Stimulated activated CD8-positive, alpha-beta memory T cell treated with anti-CD3 and anti-CD28 coated beads, Interleukin-15, amount 100 ng/mL, for 1 hour (primary cell): ENCODE measurements at places on chromosomes 6 and 20.

GRCh38 chr6:22221630-22222029, 75.2 kb downstream of the PRL start:
- DNase-seq: no peak

DNA sequence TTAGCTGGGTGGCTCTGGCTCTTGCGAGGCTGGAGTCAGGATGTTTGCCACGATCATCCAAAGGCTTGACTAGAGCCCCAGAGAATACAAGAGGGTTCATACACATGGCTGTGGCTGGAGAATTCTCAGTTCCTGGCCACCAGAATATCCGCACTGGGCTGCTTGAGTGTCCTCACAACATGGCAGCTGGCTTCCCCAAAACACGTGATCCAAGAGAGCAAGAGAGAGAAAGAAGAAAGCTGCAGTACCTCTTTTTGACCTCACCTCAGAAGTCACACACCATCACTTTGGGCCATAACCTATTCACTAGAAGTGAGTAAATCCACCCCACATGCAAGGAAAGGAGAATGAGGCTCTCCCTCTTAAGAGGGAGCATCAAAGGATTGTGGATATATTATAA, 21.5 kb upstream of the BPIFB1 start:
- no peak for DNase-seq

DNA sequence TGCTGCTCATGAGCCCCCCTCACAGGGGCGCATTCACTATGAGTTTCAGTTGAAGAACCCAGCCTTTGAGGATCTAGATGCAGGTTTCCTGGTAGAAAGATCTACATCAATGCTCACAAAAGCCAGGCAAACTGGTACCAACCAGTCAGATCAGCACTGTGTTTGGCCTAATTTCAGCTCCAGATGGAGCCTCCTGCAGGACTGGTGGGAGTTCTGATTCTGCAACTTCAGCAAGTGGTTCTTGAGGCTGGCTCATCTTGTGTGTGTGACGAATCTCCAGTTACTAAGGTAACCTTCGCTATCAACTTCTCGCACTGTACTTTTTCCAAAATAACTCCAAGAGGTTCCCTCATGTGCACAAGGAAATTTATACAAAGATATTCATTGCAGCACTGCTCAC, 118.8 kb downstream of the ZMYND8 start:
- no peak for DNase-seq

GRCh38 chr20:31859266-31859997, 10.9 kb downstream of the DUSP15 start:
- DNase-seq: no peak

DNA sequence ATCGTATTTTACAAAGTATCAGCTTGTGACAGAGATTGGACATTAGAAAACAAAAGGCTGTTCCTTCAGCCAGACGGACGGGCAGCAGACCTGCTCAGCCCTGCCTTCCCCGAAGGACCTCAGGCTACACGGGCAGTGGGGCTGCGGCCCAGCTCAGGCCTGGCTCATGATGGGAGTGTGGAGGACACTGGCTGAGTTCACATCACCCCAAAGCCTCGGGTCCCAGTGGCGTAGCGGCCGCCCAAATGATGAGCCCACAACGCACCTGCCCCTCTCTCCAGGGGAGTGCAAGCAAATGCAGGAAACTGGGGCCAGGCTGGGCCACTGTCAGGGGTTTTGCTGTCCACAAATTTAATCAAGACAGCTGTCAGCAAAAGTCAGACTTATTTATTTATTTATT, 356.8 kb downstream of the TAF4 start:
- DNase-seq: no peak

GRCh38 chr20:59222253-59223181, 58.9 kb downstream of the ZNF831 start:
- peak; percentile 61 for DNase-seq

GRCh38 chr20:26276554-26277210, 580.0 kb upstream of the ZNF337 start:
- no peak for DNase-seq

GRCh38 chr6:118283766-118284165, 264.3 kb upstream of the PLN start:
- no peak for DNase-seq

- no peak for DNase-seq
These were observed 100.6 kb downstream of the MAP3K4 start for GRCh38 chr6:161091972-161092701.

- no peak for DNase-seq
These were observed 82.3 kb upstream of the SHLD1 start for GRCh38 chr20:5667705-5668528.

DNA sequence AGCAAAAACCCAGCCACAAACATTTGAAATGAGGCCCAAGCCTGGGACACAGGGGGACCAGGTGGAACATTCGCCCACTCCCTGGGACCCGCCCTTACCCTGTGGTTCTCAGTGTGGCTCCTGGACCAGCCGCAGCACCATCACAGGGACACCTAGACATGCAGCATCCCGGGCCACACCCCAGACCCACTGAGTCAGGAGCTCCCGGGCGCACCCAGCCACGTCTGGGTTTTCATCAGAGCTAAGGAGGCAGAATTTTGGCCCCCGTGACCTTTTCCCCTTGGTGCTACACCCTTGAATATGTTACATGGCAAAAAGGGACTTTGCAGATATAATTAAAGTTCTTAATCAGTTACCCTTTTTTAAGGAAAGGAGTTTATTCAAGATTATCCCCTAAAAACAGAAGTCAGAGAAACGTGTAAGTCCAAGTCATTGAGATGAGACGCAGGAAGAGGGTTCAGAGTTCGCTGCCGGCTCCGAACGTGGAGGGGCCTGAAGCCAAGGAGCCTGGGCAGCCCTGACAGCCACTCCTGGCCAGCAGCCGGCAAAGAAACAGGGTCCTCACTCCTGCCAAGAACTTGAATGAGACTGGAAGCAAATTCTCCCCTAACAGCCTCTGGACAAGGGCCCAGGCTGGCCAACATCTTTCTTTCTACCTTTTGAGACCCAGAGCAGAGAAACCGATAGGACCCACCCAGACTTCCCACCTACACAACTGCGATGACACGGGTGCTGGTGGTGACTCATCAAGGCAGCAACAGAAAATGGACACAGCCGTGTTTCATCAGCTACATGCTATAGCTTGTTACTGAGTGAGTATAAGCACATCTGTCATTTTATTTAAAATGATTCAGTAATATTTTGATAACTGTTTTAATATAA, 25.3 kb downstream of the BFSP1 start:
- no peak for DNase-seq

DNA sequence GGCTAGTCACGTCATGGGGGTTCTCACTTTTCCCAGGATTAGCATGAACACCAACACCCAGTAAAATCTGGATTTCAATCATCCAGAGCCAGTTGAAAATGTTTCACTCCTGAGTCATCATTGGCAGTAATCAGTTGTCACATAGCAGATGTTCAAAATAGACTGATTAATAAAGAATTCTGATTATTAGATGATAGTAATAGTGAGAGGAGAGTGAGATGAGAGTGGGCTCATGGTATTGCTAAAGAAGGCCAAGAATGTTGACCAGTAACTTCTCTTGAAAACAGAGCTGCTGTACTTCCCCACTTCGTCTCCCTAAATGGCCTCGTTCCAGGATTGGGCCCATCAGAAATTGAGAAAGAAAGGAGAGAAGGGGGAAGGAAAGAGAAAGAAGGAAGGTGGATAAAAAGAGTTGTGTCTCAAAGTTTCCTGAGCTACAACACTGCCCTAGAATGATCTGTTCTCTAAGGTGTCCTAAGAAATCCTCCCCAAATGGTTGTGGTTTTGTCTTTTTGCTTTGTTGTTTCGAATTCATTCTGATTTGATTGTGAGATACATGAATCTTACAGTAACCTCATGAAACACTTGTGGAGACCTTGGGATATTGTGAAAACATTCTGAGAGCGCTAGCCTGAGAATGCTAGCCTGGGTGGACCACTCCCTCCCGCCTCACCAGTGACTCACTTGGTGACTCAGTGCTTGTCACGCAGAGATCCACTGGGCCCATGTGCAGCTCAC, 502.2 kb upstream of the JARID2 start:
- peak; percentile 14 for DNase-seq

GRCh38 chr6:166386111-166386510, 3.4 kb upstream of the MPC1 start:
- DNase-seq: no peak
